ENCODE measurements at places on chromosomes 5 and 9.

- no peak for DNase-seq
These were observed 60.8 kb downstream of the CSF2 start for GRCh38 chr5:132134384-132134783.

GRCh38 chr9:33799928-33800704 is 4.8 kb downstream of the PRSS3 start:
- DNase-seq, result no peak

DNA sequence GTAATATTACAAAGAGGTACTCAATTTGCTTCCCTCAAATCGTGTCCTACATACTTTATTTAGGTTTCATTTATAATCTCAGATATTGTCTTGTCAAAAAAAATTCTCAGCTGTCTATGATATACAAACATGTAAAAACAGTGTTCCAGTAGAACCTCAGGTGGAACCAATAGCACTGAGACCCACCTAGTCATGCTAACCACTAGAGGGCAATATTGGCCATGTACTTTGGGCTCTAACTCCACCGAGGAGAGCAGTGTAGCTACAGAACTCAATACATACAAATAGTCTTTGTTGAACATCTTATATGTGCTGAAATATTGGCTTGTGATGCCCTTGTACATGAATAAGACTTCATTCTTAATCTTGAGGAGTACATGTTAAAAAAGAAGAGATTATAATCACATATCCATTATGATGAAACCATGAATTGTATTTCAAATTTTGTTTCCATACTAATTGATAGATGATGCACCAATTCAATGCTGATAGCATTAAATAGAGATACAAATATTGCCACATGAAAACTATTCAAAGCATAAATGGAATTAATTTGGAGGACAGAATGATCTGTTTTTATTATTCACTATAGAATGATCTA is 71.2 kb upstream of the CNTLN start:
- DNase-seq, result peak; percentile 47

DNA sequence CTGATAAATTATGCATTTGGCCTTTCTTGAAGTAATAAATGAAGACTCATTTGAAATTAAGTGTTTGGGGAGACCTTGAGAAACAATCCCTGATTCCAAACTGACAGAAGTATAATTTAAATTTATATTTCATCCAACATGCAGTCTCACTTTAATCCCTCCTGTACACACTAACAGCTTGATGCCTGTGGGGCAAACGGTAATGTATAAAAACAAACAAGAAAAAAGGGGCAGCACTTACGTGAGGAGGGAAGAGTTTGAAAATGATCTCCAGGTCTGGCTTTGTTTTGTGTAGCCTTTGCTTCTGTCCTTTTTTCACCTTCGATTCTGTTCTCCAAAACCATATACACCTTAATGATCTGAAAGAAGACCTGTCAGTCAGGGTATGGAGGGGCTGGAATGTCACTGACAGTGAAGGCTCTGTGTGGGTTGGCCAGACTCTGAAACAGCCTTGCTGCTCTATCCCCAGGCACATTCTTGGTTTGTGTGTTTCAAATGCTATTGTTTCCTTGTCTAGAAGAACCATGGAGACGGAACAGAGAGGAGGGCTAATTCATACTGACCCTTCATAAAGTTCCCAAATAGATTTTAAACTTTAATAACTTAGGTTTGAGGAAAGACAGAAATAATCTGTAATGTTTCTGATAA is 338.2 kb upstream of the WWC1 start:
- DNase-seq, result no peak

DNA sequence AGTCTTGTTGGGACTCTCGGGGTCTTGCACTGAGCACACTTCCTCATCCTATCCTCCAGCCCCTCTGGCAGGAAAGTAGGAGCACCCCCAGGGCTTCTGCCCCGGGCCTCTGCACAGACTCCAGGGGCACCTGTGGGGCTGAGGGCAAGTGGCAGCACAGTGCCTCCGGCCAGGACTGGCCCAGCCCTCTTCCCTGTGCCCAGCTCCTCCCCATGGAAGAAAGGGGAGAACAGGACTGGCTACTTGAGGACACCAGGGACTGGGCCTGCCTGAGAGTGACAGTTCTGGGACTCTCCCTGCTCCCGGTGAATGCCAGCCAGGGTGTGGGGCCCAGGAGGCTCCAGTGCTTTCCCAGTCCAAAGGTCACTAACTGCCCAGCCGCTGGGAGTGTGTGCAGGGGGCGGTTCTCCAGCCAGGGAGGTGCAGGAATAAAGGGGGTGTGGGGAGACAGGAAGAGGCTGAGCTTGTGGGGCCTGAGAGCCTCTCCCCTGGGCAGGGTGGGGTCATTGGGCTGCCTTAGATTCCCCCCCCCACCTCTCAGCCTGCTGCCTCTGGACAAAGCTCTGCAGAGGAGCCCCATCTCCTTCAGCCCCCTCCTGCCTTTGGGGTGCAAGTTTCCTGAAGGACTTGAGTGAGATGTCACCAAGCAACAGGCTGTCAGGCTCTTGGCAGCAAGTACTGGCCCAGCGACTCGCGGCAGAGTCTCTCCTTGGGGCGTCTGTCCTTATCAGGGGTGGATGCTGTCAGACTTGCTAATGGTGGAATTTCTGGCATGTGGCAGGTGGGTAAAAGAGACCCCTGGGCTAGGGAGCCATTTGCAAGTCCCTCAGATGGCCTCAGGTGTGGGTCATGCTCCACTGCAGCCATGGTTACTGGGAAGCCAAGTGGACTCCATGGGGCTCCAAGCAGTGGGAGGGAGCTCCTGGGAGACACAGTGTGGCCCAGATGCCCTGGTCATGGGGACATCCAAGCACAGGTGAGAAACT is 19.1 kb upstream of the JADE2 start:
- no peak for DNase-seq

- no peak for DNase-seq
These were observed 145.1 kb upstream of the IRX4 start for GRCh38 chr5:2027790-2028189.

- DNase-seq, result no peak
These were observed 62.3 kb upstream of the TGFBR1 start for GRCh38 chr9:99042620-99043019.

DNA sequence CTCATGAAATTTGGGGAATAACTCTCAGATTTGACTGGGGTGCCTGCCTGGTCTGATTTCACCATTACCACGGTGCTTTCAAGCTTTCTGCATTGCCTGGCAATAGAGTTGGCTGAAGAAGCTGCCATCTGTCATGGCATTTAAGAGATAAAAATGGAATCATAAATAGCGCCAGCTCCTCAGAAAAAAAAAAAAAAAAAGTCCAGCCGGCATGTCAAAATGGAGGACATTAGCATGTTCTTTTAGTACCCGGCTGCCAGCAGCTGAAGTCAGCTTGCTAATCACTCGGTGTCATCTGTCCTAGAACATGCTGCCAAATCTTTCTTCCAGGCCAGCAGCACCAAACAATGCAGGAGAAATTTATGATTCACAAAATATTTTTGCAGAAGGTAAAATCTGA is 57.7 kb upstream of the CER1 start:
- DNase-seq, result no peak

- DNase-seq, result no peak
These were observed 218.6 kb downstream of the PJA2 start for GRCh38 chr5:109191153-109191558.

DNA sequence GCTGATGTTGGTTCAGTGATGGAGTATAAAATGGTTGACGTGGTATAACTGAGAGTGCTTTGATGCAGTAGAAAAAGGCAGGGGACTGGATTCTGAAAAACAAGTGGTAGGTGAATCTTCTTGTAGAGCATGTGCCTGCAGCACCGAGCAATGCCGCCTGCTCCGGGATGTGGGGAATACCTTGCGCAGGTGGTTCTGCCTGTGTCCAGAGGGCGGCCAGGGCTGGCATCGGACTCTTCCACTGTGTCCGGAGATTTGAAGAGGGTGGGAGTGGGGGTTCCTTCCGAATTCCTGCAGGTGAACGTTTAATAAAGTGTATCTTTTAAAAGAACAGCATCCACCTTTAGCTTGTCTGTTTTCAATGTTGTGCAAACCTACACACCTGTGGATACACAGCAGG is 238.0 kb downstream of the FANCC start:
- no peak for DNase-seq

- DNase-seq, result no peak
These were observed 64.4 kb upstream of the COL15A1 start for GRCh38 chr9:98879094-98879962.

GRCh38 chr9:136808075-136808805 is 492 bp downstream of the RABL6 start:
- DNase-seq, result no peak

DNA sequence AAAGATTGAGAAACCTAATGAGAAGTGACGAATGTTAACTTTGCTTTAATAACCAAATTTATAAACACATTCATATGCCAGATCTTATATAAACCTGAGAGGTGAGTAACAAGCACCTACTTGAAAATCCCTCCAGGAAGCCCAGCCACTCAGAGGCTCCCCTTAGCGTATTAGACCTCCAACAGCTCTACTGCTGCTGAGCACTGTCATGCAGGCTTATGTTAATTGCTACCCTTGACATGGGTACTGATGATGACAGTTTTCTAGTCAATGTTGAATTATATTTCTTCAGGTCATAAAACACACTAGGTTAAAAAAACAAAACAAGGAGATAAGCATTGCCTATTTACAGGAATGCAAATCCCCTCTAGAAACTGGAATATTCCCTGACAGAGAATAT is 161.2 kb downstream of the MPDZ start:
- no peak for DNase-seq

DNA sequence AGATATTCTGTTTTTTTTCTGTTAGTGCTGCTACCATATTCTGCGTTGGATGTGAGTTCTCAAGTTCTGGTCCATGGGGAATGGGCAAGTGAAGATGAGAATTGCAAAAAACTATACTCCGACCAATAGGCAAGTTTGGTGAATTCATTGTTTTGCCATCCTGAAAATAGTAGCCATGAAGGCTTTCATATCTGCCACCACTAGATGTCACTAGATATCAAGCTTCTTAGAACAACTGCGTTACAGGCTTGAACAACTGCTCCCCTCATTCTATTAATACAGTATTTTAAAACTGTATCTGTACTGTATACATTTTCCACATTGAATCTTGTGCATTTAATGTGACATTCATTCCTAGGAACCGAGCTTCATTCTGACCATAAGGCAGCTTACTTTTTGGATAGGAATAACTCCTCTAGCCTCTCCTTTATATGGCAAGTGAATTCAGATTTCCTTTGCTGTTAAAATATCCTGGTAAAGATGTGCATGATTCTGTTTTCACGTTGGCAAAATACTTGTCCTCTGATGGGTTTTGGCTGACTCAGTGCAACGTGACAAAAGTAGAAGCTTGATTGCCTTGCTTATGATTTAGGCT is 163.6 kb downstream of the SREK1 start:
- peak; percentile 4 for DNase-seq

GRCh38 chr9:106625259-106625789 is 237.6 kb upstream of the ZNF462 start:
- DNase-seq, result peak; percentile 27

GRCh38 chr9:26754509-26755164 is 138.0 kb downstream of the CAAP1 start:
- no peak for DNase-seq

DNA sequence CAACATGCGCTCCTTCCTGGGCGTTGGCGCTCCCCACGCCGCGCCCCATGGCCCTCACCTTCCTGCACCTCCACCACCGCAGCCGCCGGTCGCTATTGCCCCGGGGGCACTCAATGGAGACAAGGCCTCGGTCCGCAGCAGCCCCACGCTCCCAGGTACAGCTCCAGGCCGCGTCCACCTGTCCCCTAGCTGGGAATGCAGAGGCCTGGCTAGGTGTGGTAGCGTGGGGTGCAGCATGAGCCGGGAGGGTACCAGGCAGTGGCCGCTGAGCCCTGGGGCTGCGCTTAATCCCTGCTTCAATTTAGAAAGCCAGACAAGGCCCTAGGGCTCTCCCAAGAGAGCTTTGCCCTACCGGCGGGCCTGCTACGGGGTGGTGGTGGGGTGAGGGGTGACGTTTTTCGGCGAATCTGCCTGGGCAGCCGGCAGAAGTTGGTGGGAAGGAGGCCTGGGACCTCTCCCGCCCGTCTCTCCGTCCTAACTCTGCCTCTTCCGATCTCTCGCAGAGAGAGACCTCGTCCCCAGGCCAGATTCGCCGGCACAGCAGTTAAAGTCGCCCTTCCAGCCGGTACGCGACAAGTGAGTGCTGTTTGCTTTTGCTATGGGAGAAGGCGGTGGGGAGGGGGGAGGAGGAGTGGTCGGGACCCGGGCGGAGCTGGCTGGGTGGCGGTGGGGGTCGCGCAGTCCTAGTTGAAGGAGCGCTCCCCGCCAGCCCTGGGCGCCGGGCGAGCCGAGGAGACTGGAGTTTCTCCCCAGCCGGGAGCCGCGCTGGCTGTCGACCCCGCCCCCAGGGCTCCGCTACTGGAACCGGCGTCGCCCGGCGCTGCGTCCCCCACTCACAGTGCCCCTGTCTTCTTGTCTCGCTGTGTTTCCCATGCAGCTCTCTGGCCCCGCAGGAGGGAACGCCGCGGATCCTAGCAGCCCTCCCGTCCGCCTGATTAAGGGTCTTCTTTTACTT is 4.8 kb downstream of the IRX1 start:
- DNase-seq, result no peak
